ENCODE measurements at places on chromosomes 13 and 19.

GRCh38 chr13:23504180-23504579 is 66.0 kb upstream of the TNFRSF19 start:
- DNase-seq = no peak

DNA sequence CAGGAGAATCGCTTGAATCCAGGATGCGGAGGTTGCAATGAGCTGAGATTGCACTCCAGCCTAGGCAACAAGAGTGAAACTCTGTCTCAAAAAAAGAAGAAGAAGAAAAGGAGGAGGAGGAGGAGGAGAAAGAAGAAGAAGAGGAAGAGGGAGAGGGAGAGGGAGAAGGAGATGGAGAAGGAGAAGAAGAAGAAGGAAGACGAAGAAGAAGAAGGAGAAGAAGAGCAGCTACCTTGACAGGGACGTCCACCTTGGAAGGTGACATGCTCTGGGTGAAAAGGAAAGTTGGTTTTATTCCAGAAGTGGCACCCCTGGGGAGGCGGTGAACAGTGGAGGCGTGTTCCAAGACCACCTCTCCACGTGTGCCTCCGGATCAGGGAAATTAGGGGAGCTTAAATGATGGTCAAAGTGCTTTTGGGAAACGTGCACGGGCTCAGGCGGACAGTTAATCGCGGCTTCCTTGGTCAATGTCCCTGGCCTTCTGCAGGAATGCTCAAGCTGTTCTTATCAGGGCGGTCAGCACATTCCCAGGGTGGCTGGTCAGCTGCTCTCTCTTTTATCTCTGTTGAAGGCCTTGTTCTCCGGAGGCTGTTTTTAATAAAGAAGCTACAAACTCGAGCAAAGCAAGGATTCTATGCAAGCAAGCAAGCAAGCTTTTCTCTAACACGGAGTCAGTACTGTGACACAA is 78.9 kb upstream of the PEG3 start:
- no peak for DNase-seq

- no peak for DNase-seq
Observed at GRCh38 chr19:50667177-50667758, 18.0 kb downstream of the C19orf81 start.

- no peak for DNase-seq
Observed at GRCh38 chr19:16587833-16588823, 15.9 kb upstream of the SLC35E1 start.

DNA sequence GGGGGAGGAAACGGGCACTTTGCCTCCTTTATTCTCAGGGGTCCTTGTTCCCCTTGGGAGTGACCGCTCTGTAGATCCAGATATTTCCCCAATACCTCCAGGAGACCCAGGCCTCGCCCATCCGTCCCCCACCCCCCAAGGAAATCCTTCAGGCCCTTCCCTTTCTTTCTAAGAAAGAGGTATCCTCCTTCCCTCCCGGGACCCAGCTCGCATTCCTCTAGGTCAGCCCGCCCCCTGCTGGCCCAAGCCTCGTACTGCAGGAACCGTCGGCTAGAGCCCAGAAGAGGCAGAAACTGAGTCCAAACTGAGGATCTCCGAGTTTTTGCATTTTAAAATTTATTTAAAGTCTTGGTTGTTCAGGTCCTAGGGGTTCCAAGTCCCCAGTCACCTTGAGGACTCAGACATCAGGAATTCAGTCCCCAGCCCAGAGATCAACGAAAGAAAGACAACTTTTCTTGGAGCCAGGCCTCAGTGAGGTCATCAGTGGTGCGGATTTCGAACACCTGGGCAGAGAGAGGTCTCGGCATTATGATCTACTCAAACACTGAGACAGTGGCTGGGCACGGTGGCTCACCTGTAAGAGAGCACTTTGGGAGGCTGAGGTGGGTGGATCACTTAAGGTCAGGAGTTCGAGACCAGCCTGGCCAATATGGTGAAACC is 7.5 kb upstream of the LRFN1 start:
- peak; percentile 71 for DNase-seq

DNA sequence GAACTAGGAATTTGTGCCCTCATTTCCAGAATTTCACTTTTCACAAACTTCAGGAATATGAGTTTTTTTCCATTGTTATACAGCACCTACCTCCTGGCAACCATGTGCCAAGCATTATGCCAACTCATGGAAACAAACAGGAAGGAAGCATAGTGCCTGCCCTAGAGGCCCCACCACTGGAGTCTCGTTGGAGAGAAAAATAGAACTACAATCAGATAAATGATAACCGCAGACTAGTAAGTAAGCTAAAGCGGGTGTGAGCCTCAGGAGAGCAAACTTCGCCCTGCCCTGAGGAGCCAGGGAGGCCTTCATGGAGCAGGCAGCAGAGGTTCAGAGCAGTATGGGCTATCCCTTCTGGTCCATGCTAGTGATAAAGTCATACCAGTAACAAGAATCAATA is 75.9 kb downstream of the FRY start:
- no peak for DNase-seq

DNA sequence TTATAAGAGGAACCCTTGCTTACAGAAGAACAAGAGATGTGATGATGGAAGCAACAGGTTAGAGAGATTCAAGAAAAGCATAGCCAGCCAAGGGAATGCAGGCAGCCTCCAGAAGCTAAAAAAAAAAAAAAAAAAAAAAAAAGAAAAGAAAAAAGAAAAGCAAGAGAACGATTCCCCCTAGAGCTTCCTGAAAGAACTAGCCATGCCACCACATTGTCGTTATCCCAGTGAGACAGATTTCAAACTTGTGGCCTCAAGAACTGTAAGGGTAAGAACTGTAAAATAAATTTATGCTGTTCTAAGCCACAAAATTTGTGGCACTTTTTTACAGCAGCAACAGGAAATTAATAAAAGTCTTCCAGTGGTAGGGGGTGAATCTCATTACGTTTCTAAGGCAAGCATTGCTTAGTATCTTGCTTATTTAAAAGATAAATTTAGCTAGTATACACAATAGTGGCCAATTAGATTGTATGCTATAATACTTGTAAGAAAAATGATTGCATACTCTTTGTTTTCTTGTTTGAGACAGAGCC is 21.8 kb downstream of the RFXAP start:
- no peak for DNase-seq

GRCh38 chr13:94487043-94487442 is 7.6 kb upstream of the DCT start:
- no peak for DNase-seq

DNA sequence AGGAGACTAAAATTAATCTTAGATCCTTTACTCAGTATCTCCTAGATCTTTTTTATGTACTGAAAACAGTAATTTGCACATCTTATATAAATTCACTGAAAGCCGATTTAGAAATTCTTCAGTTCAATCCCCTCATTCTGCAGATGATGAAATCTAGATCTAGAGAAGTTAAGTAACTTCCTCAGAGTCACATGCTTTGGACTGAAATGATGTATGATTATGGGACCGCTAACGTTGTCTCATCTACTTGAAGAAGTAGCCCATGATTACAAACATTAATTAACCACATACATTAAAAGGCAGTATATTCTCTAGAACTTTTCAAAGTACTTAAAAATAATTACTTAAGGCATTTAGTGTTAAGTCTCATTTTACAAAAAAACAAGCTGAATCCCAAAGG is 37.8 kb downstream of the ELF1 start:
- no peak for DNase-seq

DNA sequence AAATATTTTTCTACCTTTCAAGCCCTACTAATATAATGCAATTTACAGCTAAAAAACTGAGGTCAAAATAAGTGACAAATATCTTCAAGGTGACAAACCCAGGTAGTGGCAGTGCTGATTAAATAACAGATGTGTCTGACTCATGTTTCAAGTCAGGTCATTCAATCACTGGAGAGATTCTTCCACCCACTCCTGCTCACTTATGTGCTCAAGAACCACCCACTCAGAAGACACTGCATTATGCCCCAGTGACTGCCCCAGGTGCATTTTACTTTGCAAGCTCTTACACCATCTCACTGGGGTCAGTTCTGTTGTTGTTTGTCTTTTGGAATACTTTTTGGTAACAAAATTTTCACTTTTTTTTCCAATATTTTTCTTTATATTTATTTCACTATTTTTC is 2.2 kb downstream of the ZNF100 start:
- DNase-seq = no peak

DNA sequence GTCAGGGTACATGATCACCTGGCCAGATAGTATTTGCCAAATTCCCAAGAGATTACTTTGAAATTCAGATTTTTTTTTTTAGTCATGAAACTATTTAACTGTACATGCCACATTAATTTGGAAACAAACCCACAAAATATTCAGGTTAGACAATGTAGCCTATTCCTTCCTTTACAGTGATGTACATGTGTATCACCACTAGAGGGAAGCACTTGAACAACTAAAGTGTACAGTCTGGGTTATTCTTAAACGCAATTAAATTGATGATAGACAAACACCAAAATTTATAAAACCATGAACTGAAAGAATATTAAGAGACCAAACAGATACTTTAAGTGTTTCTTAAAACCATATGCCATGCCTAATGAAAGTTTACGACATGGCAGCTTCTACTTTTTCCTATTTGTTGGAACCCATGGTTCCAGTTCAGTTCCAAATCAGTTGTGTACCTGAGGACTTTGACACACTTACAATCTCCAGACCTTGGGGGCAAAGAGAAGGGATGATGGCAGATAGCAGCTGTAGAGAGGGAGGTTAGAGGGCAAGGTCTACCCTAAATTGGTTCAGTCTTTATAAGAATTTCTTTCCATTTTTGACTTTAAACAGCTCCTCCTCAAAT is 52.8 kb downstream of the TNFSF13B start:
- DNase-seq = no peak

DNA sequence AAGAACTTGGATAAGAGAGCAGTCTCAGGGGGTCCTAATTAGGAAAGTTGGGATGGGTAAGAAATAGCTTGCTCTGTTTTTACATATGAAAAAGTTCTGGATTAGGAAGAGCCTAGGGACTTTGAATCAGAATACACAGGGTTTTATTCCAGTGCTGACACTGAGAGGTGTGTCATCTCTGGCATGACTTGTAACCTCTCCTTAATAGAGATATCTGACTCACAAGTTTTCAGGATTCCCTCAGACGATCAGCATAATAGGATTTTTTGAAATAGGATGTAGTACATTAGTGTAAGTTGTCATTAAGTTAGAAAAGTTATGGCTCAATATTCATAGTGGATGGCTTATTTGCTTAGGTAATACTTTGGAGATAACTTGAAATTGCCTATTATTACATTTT is 555.2 kb upstream of the MIR17HG start:
- DNase-seq = no peak

GRCh38 chr19:13018035-13018914 is 23.0 kb downstream of the NFIX start:
- no peak for DNase-seq

- DNase-seq = no peak
Observed at GRCh38 chr13:36282821-36283432, 14.7 kb downstream of the CCDC169 start.

DNA sequence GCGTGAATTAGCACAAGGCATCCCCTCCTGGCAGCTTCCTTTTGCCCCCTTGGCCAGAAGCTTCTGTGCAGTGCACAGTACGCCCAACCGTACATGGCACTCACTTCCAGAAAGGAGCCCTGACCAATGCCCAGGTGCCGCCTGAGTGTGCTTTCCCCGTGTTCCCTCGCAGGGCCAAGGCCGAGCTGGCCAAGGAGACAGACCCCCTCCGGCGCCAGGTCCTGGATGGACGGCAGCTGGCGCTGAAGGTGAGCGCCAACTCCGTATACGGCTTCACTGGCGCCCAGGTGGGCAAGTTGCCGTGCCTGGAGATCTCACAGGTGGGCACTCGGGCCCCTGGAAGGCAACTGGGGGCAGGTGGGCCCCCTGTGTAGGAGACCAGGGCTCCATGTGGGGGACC is 9.4 kb upstream of the SPIB start:
- DNase-seq = no peak

GRCh38 chr13:110227864-110228643 is 78.9 kb downstream of the COL4A1 start:
- no peak for DNase-seq

DNA sequence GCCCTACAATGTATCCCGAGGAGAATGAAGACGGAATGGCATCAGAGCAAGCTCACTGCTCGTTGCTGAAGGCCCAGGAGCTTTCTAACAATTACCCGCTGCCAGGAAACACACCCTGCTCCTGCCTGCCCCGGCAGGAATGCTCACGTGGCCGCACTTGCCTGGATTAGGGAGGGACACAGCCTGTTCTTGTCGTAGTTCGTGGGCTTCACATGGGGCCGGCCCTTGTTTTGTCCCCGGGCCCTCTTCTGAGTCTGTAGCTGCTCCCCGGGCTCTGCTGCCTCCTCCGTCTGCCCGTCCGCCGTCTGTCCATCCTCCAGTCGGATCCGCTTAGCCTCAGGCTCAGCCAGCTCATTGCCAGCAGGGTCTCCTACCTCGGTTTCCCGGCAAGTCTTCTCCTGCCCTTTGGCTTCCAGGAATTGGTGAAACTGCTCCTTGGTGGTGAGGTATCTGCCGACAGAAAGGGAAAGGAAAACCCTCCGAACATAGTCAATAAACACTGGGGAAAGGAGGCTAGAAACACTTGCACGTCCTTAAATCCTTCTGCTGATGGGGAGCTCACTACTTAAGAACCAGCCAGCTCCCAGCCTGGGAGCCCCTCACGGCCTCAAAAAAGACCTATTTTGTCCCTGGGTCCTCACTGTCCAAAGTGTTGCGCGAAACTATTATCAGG is 941 bp downstream of the DUS3L start:
- DNase-seq = no peak

GRCh38 chr19:55398200-55398925 is 9.2 kb downstream of the UBE2S start:
- no peak for DNase-seq

GRCh38 chr13:30346153-30346788 is 38.9 kb upstream of the KATNAL1 start:
- no peak for DNase-seq

GRCh38 chr19:58091251-58091995 is 6.6 kb downstream of the ZSCAN18 start:
- DNase-seq = no peak

- no peak for DNase-seq
Observed at GRCh38 chr13:94359875-94360274, 119.6 kb downstream of the DCT start.

- no peak for DNase-seq
Observed at GRCh38 chr13:47226516-47226915, 329.7 kb upstream of the HTR2A start.

- no peak for DNase-seq
Observed at GRCh38 chr19:44839276-44839675, 6.8 kb upstream of the NECTIN2 start.

DNA sequence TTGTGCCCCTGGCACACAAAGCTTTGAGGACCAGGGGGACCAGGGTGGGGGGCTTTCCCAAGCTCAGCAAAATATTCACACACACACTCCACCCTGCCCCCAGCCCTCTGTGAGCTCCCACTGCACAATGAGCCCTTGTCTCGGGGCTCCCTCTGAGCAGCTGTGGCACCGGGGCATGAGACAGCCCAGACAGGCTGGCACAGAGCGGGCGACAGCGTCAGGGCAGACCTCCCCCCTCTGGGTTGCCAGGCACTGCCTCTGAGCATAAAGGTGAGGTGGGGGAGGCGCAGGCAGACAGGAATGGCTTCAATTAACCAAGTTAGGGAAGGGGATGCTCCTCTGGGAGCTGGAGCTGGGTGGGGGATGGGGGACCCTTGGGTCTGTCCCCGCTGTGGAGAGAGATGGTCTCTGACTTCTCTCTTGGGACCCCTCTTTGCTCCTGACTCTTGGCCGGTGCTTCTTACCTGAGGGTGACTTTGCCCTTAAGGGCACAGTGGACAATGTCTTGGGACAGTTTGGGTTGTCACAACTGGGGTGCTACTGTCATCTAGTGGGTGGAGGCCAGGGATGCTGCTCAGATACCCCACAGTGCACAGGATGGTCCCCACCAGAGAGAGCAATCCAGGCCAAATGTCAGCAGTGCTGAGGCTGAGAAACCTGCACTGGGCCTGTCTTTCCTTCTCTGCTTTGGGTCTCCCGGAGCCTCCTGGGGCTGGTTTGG is 30.3 kb downstream of the LYL1 start:
- no peak for DNase-seq
